KG1 (cell line): ENCODE measurements at places on chromosomes 7 and 10.

DNA sequence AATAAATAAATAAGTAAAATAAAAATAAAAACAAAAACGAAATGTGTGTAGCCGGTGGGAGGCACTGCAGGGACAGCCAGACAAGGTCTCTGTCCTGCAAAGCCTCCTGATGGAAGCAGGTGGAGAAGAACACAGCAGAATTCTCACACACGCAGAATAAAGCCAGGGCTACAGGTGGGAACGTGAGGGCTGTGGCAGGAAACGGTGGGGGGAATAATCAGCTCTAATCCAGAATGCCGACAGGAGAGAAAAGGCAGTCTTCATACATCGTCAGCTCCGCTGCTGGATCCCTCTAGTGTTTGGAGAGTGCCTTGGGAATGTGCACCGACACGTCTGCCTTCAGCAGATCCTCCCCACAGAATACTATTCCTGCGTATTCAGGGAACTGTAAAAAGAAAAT lies 6.8 kb upstream of the SNX8 start:
- DNase-seq = no peak

DNA sequence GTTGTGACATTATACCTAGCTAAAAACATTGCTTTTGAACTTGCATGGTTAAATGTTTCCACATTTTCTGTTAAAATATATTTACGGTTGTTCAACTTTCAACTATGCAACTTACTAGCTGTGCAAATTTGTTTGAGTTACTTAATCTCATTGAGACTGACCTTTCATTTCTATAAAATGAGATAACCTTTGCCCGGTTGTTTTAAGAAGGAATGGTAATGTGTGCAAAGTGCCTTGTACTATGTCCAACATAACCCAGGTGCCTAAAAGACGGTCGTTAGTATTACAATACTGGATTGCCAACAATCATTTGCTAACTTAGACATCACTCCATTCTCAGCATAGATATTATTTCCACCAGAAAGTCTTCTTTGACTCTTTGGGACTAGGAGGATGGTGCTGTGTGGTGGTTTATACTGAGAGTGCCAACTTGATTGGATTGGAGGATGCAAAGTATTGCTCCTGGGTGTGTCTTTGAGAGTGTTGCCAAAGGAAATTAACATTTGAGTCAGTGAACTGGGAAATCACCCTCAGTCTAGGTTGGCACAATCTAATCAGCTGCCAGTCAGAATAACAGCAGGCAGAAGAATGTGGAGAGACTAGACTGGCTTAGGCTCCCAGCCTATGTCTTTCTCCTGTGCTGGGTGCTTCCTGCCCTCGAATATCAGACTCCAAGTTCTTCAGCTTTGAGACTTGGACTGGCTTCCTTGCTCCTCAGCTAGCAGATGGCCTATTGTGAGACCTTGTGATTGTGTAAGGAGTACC lies 85.2 kb upstream of the PDSS1 start:
- no peak for DNase-seq

GRCh38 chr10:91366704-91367103 lies 43.4 kb upstream of the HECTD2 start:
- DNase-seq = no peak

GRCh38 chr7:130615583-130615982 lies 53.0 kb downstream of the COPG2 start:
- DNase-seq = no peak

GRCh38 chr7:44541876-44542610 lies 913 bp upstream of the NPC1L1 start:
- no peak for DNase-seq

DNA sequence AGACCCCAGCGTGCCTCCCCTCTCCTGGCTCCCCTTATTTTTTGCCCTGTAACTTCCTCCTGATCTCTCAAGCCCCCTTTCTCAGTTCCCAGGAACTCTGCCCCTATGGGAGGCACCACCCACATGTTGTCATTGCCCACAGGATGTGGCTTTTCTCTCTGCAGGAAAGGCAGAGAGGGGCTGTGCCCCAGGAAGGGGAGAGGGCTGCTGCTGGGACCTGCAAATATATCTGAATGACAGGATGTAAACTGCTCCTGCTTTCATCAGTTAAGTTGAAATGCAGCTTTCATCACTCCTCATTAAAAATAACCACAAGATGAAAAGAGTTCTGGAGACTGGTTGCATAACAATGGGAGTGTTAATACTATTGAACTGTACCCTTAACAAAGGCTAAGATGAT lies 103.3 kb downstream of the CLEC2L start:
- DNase-seq = no peak

GRCh38 chr10:118594392-118595063 lies 920 bp downstream of the PRLHR start:
- DNase-seq = no peak

DNA sequence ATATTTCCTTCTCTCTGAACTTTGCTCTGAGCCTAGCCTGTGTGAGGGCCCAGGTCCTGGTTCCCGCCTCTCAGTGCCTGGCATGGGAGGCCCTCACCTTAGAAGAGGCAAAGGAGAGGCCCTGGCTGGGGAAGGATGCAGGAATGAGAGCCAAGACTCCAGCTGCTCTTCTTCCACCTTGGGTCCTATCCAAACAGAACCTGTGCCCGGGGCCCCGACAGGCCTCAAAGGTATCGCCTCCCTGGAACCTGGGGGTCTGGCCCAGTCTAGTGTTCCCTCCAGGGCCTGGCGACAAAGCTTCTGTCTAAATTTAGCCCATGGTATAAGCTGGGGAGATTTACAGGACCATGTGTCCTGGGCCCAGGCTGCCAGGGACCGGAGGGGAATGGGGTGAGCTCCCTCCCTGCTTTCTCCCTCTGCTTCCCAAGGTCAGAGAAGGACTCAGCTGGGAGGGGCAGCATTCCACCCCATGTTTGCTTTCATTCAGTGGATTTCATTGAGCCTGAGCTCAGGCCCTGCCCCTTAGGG lies 12.0 kb upstream of the CRHR2 start:
- no peak for DNase-seq

DNA sequence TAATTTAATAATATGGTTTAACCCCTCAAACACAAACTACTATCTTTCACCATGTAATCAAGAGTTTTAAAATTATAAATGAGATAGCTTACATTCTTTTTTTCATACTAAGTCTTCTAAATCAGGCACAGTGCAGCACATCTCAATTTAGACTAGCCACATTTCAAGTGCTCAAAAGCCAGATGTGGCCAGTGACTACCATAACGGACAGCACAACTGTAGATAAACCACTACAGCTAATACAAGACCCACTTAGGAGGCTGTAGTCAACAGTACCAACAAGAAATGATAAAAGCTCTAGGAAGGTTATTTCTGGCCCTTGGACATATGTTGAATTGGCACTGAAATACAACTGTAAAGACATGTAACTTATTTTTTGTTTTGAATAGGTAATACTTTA lies 65.3 kb downstream of the JAZF1 start:
- DNase-seq = no peak

DNA sequence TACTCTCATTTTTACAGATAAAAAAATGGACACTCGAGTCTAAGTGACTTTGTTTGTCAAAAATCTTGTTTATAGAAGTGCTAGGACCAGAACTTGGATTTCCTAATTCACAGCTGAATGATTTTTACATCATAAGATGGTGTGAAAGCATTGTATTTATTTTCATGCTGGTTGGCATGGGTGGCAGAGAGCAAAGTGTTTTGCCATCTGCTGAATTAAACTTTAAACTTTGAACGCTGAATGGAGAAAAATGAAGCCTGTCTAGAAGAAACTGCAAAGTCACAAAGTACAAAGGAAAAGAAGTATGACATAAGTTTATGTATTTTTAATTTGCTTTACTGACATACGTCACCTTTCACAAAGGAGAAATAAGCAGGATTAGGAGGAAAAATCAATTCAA lies 142.0 kb downstream of the NRBF2 start:
- no peak for DNase-seq

GRCh38 chr7:56063500-56063881 lies 595 bp upstream of the SUMF2 start:
- no peak for DNase-seq

DNA sequence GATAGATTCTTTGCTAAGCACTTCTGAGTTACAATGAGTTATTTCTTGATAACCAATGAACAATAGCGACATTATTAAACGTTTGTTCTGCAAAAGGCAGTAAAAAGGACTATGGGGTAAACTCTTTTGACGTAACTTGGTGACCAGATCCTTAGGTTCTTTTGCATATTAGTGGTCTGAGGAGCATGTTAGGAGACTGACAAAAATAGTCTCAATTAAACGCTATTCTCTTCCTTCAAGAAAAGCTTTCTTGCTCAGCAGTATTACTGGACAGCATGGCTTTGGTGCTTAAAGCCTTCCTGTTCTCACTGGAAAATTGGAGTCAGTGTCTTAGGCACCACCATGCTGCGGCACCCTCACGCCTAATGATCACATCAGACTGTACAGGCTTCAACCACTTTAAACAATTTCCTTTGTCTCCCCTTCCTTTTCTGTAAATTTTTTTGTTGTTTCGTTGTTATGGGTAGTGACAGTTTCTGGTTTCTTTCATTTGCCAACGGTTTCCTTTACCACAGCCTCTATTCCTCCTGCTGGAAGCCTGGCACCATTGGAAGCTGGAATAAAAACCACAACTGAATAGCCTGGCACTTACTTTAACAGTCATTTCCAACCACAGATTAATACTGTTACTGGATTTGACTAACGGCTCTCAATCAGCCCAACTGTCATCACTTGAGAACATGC lies 49.2 kb upstream of the FAM133B start:
- no peak for DNase-seq

- DNase-seq = no peak
Observed at GRCh38 chr10:112774798-112775197, 175.2 kb upstream of the TCF7L2 start.

DNA sequence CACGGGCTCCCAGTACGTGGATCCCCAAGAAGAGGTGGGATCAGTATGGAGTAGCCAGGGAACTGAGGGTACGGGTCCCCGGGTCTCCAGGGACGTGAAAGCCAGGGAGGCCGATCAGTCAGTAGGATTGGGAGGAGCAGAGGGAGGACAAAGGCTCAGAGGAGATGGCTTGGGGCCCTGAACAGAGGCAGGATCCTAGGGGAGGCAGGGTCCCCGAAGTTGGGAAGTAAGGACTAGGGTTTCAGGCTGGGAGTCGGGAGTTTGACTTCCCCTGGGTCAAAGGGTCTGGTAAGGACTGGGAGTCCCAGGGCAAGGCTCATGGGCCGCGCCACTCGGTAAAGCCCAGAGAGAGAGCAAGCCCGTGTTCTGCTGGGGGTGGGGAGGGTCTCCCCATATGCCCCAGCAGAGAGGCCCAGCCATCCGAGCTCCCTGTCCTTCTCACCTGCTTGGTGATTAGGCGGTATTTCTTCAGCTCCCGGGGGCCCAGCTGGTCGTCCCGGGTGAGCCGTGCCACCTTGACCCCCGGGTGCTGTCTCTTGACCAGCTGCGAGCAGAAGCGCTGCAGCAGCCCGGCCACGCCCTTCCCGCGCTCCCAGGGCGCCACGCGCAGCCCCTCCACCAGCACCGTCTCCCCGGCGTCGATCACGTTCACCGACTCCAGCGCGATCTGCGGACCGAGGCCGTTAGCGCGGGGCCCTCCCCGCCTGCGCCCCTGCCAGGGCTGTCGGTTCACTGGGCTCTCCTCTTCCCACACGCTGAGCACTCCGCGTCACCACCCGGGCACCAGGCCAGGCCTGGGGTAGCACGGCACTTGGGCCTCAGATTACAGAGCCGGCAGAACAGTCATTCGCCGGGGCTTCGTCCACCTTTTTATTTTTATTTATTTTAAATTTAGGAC lies 7.0 kb downstream of the NAT16 start:
- no peak for DNase-seq

DNA sequence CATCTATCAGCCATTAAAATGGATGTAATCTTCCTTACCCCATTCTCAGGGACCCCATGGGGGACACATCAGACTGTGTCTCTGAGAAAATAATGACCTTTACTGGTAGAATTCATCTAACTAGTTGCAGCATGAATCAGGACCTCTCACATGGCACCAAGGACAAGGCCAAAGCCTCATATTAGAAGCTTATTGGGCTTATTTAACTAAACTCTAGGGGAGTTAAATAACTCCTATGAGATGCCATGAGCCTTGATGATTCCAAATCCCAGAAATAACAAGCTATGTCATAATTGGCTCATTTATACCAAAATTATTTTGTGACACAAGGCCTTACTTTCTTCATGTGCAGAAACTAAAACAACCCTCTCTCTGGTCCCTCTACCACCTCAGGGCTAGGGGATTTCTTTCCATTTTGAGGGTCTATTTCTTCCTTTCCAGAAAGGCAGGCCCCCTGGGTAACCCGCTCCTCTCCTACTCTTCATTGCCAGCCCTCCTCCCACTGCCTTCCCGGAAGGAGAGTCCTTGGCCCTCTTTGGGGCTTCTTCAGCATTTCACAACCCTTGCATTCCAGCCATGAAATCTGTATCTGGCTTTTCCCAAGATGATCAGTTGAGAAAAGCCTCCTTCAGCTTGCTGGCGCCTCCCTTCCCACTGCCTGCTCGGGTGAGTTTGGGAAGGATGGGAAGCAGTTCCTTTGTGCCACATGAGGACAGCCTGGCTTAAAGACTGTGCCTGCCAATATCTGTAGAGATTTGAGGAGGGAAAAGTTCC lies 41.8 kb upstream of the TRIM8 start:
- no peak for DNase-seq

DNA sequence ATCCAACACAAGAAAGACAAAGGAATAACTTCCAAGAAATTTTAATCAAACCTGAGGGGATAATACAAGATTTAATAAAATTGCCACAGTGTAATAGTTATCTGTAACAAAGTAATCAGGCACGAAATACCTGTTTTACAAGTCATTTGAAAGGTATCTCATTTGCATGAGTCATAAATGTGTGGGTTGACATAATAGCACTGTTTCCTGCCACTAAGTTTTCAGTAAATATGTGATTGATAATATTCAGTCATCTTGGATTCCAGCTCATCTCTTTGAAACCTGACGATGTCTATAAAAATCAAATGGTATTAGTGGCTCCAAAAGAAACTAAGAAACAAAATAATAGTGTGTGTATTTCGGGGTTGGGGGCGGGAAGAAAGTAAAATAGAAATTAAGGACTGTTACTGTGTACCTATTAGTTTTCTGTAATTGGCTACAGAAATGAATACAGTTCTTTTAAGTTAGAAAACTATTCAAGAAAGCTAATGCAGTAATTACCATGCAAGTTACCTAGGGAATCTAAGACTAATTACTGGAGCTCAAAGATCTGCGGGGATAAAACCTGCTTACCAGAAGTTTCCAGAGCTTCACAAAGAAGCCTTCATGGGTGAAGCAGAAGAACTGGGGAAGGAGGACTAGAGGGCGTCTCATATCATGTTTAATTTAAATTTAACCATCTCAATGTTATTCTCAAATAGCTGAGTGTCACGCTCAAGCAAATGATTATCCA lies 100.7 kb downstream of the ST8SIA6 start:
- no peak for DNase-seq

DNA sequence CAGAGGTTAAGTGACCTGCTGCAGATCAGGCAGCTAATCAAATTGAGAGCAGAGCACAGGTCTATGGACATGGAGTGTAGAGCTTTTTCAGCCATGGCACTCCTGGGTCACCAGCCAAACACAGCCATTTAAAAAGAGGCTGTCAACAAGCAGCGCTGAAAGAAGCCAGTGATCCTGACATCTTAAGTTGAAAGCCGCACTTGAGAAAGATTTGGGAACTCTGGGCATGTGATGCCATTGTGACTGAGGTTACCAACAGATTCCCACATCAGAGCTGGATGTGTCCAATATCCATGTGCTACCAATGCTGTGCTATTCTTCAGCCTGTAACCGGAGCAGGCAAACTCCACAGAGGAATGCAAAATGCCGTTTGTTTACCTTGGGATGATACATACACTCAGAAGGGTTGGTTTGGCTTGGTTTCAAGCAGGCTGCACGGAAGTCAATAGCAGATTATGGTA lies 56.2 kb upstream of the ABLIM1 start:
- DNase-seq = no peak

- DNase-seq = no peak
Observed at GRCh38 chr10:71414359-71414758, 17.6 kb downstream of the CDH23 start.
